ENCODE measurements at places on chromosomes 7 and 10.

DNA sequence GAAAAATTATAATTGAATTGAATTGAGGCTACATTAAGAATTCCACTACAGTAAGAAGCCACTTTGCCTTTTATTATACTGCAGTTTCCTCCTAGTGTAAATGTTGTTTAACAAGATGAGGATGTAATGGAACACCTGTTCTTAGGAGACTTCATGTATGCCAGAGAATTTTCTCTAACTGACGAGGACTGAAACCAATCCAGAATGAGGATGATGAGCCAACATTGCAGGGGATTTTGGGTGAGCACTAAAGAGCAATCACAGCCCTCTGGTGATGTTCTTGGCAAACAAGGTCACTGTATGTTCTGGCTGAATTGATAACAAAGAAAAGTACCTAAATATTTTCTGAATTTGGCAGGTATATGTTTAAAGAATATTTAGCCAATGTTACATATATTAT is 60.9 kb downstream of the RELN start:
- no peak for DNase-seq

GRCh38 chr10:29517352-29517923 is 117.3 kb downstream of the SVIL start:
- peak; percentile 61 for DNase-seq

DNA sequence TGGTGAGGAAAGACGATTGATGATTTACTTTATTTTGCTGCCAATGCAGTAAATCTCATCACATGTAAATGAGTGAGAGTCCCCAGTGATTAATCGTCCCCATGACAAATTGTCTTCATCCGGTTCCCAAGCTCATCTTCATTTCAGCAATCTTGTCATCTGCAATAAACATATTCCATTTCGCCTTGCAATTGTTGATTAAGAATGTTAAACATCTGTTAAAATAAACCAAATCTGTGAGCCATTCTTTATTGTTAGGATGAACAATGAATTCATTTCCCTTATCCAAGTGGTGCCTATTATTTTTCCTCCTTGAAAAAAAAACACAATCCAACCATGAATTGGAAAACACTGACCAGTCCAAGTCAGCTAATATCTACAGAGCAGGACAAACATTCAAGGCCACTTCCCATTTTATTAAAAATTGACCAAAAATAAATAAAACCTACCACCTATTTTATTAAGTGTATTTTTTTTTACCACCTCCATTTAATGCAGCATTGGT is 36.5 kb downstream of the NPS start:
- no peak for DNase-seq

DNA sequence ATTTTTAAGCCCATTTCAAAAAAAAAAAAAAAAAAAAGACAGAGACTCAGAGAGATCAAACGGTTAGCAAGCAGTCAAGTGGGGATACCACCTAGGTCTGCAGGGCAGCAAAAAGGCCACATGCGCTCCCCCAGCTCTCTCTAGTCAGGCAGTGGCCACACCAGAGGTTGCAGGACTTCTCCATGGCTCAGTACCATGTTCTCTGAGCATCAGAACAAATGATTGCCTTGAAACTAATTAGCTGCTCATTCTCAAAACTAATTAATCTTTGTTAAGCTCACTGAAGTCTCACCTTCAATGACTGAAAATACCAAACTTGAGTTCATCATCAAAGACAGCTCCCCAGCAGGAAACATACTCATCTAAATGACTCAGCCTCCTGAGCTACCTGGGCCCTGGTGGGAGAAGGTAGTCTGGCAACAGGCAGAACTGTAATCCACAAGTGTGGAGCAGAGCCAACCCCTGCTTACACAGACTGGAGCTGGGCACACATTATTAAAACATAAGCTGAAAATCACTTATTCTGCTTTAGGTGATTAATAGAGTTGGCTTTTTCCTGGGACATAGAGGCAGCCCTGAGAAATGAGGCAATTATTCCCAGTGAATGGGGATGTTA is 319.6 kb downstream of the GRID1 start:
- DNase-seq = no peak

GRCh38 chr10:101066146-101066895 is 4.5 kb downstream of the KAZALD1 start:
- peak; percentile 93 for DNase-seq

DNA sequence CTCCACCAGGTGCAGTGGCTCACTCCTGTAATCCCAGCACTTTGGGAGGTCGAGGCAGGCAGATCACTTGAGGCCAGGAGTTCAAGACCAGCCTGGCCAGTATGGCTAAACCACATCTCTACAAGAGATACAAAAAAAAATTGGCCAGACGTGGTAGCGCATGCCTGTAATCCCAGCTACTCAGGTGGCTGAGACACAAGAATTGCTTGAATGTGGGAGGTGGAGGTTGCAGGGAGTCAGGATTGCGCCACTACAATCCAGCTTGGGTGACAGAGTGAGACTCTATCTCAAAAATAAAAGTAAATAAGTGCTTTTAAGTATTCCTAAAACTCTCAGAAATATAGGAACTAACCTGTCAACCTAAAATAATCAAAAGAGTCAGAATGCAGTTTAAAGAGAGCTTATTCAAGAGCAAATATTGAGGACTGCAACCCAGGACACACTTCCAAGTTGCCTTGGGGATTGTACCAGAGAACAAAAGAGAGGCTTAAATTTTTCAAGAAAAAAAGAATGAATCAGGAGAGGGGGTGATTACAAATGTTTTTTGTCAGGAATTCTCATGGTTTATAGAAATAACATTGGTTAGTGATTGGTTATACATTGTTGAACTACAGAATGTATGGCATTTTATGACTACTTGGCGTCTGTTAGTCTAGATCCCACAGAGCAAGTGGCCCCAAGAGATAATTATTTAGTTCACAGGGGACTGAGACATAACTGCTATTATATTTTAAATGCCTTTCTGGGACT is 33.2 kb upstream of the PPP1R9A start:
- no peak for DNase-seq

GRCh38 chr7:636396-636795 is 90.1 kb upstream of the DNAAF5 start:
- peak; percentile 42 for DNase-seq

- no peak for DNase-seq
Measured at GRCh38 chr10:3869036-3869435, 84.0 kb upstream of the KLF6 start.

- peak; percentile 66 for DNase-seq
Measured at GRCh38 chr7:79459381-79459780, 5.9 kb upstream of the MAGI2 start.

DNA sequence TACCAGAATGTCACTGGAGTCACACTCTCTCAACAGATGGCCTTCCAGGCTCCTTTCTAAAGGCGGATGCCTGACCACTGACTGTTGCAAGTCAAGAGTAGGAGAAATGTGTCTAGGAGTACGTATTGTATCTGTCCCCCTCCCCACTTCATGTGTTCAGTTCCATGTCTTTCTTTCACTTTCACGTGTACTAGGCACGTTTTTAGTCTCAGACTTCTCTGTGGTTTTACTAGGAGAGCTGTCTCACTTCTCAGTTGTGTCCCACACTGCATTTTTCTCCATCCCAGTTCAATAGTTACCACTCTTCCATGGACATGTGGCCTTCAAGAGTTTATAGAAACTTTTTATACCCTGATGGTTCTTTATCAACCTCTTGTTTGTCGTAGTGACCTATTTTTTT is 893.0 kb downstream of the NRG3 start:
- DNase-seq = no peak

GRCh38 chr7:50761713-50762112 is 21.0 kb downstream of the GRB10 start:
- no peak for DNase-seq

- DNase-seq = no peak
Measured at GRCh38 chr10:96986200-96986856, 154.2 kb downstream of the LCOR start.

DNA sequence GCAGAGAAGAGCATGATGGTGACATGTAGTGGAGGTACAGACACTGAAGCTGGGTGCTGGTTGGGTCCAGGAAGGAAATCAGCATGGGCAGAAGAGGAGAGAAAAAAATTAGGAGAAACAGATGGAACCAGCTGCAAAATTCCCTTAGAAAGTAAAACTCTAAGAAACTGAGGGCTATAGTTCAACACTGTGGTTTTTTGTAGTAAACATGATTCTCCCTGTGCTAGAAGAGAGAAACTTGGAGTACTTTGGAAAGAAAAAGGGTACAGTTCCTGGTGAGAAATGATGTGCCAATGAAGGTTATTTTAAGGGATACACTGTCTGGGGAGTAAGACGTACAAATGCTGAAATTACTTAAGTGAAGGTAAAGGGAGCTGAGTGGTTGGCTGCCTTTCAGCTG is 181.5 kb upstream of the HPS1 start:
- no peak for DNase-seq

DNA sequence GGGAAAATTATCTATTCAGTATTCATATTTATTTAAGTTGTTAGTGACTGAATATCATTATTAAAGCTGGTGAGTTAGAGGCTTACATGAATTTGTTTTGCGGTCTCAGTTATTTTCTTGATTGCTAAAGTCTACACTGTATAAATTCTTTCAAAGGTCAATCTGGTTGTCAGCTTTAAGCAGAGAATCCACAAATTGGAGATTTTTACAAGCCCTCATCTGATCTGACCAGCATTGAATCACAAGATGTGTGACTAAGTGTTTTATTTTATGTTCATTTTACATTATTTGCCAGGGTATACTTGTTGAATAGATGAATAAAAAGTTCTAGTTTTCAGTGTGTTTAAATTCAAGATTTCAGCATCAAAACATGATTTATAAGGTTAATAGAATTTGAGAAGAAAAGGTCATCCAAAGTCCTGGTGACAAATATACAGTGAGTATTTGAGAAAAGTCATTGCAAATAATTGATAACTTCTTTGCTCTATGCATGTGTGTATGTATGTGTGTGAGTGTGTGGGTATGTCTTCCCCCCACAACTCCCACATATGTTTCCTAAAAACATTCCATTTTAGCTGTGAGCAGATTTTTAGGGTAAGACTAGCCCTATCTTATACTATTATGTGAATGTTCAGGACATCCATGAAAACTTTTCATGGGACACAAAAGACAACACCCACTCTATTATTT is 4.4 kb downstream of the SEMA3A start:
- DNase-seq = peak; percentile 48

DNA sequence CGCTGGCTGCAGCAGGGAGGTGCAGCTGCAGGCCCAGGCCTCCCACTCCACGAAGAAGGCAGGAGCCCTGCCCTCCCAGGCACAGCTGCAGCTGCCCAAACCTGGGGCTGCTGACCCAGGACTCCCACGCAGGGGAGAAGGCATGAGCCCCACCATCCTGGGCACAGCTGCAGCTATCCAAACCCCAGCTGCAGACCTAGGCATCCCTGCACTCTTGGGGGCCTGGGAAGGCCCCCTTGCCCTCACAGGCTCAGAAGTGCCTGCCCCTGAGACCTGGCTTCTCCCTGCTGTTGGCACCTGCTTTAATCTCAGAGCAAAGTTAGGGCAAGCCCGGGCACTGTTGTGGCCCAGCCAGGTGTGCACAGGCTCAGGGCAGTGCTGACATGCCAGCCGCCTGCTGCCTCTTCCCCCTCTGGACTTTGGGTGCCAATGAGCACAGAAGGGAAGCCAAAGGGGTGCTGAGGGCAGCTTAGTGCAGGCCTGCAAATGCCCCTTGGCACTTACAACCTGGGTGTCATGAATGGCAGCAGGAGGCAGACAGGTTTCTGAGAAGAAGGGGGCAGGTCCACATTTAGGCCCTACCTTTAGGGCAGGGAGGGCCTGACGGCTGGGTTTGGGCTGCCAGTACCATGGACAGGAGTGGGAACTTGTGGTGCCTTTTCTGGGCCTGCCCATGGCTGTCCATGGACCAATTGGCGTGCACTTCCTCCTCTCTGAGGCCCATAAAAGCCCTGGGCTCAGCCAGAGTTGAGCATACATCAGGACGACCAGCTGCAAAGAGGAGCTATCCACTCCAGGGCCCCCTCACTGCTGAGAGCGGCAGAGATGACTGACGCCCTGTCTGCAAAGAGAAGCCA is 31.1 kb downstream of the CRTAC1 start:
- no peak for DNase-seq

DNA sequence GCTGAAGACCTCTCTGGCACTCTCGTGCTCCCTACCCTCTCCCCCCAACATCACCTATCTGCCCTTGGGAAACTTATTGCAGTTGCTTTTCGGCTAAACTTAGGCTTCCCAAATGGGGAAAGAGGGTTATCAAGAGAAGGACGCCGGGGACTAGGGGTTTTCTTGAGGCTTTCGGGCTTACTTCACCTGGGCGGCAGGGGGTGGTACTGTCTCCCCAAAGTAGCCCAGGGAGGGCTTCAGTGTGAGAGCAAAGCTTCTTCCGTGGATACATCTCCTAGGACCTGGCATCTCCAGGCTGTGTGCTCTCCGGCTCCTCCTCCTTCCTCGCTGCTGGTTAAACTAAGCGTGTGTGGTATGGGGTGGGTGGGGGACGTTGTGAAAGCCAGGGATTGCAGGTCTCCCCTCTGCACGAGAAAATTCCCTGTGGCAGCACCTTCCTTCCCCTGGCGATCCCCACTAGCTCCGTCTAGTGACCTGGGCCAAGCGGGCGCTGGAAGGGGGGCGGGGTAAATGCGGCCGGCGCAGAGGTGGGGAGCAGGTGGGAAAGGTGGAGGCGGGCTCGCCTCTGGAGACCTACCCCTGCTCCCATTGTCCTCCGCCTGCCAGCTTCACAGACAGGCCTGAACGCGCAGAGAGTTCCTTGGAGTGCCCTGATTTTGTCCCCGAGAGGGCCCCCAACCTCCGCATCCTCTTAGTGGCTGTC is 1.1 kb downstream of the PLXDC2 start:
- DNase-seq = peak; percentile 10

- DNase-seq = no peak
Measured at GRCh38 chr7:141264511-141264910, 190.6 kb downstream of the TMEM178B start.

DNA sequence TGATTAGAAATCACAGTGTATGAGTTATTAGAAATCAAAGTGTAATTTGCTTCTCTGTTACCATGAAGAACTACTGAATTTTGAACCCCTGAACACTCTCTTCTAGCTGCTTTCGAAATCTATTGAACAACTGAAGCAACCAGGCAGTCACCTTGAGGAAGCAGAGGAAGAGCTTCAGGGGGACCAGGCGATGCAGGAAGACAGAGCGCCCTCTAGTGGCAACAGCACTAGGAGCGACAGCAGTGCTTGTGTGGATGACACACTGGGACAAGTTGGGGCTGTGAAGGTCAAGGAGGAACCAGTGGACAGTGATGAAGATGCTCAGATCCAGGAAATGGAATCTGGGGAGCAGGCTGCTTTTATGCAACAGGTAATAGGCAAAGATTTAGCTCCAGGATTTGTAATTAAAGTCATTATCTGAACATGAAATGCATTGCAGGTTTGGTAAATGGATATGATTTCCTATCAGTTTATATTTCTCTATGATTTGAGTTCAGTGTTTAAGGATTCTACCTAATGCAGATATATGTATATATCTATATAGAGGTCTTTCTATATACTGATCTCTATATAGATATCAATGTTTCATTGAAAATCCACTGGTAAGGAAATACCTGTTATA is 170.7 kb downstream of the HDAC9 start:
- peak; percentile 85 for DNase-seq
